Suppressor macrophage (primary cell): ENCODE measurements at places on chromosomes 16 and 17.

DNA sequence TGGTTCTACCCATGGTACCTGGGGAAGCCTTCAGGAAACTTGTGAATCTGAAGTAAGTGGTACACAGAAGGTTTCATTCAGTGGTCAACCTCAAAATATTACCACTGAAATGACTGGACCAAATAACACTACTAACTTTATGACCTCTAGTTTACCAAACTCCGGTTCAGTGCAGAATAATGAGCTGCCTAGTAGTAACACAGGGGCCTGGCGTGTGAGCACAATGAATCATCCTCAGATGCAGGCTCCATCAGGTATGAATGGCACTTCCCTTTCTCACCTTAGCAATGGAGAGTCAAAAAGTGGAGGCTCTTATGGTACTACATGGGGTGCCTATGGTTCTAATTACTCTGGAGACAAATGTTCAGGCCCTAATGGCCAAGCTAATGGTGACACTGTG lies 55.9 kb upstream of the SLC5A11 start:
- no peak for DNase-seq

DNA sequence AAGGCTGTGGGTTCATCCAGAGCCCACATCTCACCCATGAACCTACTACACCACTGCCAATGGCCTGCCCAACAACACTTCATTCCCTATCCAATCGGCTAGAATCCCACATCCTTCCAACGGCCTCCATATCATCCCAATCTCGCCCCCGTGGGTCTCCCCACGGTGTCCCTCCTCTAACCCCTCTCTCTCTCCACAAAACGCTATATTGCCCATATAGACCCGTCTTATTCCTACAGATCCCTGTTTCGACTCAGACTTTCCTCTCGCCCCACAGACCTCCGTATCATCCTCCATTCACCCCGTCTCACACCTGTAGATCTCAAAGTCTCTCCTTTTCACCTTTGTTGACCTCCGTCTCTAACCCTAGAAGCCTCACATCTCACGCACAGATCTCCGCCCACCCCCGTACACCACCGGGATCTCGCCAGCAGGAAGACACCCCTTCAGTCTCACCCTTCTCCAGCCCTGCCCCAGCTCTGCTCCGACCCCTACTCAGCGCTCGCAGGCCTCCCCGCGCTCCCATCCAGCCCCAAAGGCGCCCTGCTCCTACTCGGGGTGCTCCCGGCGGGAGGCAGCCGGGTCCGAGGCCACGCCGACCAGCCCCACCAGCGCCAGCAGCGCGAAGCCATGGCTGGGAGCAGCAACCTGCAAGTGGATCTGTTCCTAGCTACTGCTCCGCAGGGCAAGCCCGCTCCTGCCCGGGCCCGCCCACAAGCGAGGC lies at the start of gene FDXR:
TSS of gene FDXR (minus strand) at position 682 of the 724 bp plus-strand sequence. CDS start at position 632, 50 bp downstream.
- no peak for DNase-seq

GRCh38 chr16:54654429-54654828 lies 276.2 kb upstream of the IRX5 start:
- DNase-seq: no peak

DNA sequence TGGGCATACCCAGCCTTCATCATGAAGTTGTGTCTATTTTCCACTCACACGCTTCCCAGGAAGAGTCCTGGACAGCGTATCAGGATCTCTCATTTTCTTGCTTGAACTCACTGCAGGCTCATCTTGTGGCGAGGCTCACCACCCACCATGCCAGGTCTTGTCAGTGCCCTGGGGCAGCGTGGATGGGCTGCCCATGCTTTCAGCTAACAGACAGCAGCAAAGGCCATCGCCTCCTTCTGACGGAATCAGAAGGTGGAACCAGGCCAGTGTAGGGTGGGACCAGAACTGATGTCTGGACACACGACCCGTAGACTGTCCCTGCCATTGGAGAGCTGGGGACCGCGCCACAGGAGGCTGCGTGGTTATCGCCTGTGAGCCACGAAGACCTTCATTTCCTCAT lies 169.4 kb downstream of the FOXL1 start:
- no peak for DNase-seq

GRCh38 chr17:79071161-79071740 lies 3.4 kb upstream of the ENGASE start:
- no peak for DNase-seq

DNA sequence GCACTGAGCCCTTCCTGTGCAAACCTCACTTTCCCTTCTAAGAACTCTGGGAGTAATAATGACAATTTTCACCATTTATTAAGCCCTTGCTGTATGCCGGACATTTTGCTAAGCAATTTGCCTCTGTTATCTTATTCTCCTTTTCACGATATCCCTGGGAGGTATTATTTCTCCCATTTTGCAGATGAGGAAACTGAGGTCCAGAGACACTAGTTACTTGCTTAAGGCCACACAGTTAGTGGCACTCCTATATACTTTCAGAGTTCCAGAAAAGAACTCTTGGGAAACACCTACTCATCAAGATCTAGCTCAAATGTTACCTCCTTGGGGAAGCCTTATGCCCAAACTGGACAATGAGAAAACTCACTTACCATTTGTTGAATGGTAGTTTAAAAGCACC lies 4.8 kb upstream of the USP10 start:
- DNase-seq: no peak

- no peak for DNase-seq
These were observed 206.9 kb downstream of the RAB11FIP4 start for GRCh38 chr17:31598399-31598782.

DNA sequence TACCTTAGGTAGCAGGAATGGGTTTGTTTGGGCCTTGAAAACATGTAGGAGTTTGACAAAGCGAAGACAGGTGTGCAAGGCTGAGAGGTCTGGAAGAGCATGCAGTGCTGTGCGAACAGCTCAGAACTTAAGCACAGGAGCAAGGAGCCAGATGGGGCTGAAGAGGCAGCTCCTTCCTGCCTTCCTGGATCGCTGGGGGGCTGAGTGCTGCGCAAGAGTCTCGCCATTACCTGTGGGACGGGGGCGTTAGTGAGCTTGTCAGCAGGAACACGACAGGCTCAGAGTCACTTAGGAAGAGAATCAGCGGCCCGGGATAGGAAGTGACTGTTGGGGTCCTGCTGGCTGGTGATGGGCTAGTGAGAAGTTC lies 464 bp upstream of the MRM1 start:
- DNase-seq: no peak

GRCh38 chr17:28416703-28417311 lies 10.8 kb upstream of the SLC46A1 start:
- peak; percentile 82 for DNase-seq

GRCh38 chr16:12317121-12317810 lies 340.7 kb downstream of the SNX29 start:
- DNase-seq: no peak
